ENCODE measurements at places on chromosomes 16 and 17.

DNA sequence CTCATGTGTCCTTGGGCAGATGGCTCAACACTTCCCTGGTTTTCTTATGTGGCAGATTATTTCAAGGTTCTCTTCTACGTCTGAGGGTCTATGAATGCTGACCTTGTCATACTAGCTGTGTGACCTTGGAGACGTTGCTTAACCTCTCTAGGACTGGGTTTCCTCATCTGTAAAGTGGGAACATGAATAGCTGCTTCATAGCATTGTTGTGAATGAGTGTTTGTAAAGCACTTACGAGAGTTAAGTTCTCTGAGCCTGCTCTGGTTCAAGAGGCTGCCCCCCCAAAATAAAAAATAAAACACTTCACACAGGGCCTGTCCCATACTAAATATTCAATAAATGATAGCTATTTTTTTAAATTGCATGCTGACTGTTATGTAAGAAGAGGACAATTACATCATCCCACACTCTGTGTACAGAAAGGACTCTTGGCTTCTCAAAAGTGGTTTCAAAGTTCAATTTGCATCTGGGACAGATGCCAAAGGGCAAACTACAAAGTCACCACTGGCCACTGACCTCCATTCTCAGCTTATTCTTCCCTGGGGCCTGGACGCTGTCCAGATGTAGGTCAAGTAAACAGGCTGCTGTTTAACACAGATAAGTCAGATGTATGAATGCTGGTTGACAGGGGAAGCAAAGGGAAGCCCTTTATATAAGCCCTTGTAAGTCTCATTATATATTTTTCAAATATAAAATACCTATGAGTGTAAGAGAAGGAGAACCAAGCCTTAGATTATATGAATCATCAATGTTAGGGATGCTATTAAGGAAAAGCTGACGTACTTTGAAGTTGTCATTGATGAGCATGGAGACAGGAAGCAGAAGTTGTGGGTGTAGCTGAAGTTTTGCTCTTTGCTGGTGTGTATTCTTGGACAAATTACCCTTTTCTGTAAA lies 15.4 kb upstream of the NDEL1 start:
- DNase-seq: peak; percentile 29

DNA sequence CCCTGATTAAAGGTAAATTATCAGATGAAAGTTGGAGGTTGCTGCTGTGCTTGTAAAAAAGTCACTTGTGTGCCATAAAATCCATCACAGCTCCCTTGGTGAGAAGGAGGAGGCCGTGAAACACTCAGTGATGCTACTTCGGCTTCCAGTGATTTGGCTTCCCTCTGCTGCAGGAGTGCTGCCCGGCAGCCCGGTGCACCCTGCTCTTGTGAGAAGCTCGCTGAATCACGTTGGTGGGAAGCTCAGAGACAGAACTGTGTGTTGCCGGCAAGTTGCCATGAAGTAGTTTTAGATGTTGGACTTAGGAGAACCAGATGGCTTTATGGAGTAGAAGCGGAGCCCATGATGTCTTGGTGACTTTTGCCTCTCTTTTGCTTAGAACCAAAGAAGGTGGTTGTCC lies 33.3 kb downstream of the MSI2 start:
- DNase-seq: no peak

- peak; percentile 67 for DNase-seq
Measured at GRCh38 chr17:18224387-18225120, 881 bp upstream of the LLGL1 start.

DNA sequence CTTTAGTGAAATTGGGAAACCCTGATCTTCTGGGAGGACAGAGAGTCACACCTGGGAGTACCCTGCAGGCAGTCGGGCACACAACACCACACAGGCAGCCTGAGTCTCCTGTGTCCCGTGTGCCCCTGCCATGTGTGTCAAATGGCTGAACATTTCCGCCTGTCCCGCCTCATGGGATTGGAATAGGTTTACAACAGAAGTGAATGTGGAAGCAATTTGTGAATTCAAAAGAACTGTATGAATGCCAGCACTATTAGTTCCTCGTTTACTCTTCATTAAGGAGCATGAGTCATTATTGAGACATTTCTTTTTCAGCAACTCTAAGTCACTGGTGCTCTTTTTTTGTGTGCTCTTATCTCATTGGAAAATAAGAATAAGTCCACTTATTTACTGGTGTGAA lies 226.5 kb downstream of the PMP22 start:
- no peak for DNase-seq

DNA sequence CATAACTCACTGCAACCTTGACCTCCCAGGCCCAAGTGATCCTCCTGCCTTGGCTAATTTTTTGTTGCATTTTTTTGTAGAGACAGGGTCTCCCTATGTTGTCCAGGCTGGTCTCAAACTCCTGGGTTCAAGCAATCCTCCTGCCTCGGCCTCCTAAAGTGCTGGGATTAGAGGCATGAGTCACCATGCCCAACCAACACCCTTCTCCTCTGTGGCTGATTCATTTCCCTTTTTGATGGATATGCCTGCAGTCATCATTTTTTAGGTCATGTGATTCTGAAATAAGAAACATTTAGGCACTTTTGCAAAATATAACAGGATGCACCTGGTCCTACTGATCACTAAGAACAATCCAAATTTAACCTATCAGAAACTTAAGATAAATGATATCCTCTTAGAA lies 44.0 kb upstream of the YPEL2 start:
- no peak for DNase-seq

- no peak for DNase-seq
Measured at GRCh38 chr17:40561871-40562611, 3.2 kb downstream of the CCR7 start.

- no peak for DNase-seq
Measured at GRCh38 chr16:71734511-71734910, 10.0 kb upstream of the PHLPP2 start.

DNA sequence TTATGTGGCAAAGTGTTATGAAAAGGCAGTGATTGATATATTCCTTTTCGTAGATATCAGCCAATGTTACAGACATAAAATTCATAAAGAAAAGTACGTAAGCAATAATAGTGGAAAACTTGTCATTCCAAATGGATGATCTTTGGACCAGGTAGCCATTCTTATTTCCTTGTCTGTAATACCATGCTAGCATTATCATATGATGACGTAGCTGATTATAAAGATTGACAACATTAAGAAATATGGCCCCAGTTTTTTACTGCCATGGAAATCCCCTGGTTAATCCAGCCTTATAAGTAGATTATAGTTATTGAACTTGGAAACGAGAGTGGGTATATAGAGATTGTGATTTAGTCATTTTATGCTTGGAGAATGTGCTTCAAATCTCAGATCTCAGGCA lies 8.8 kb downstream of the TANC2 start:
- DNase-seq: no peak

GRCh38 chr16:2392025-2392424 lies 37.2 kb upstream of the CCNF start:
- DNase-seq: no peak

DNA sequence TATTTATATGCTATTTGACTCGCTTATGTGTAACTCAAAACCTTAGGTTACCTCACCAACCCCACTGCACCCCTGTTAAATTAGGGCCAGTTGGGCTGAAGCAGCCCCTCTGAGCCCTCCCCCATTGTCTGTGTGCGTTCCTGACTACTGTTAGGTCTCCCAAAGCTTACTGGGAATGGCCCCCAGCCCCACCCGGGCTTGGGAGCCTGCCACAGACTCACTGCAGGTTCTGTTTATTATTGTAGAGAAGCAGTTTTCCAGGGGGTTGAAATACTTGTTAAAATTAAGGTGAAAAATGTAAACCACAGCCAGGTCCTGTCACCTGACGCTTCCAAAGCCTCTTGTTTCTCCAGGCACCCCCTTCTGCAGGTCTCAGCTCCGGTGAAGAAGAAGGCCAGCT lies 151.7 kb downstream of the FOXL1 start:
- DNase-seq: no peak

GRCh38 chr17:56835264-56835585 lies 1.3 kb downstream of the DGKE start:
- DNase-seq: no peak

DNA sequence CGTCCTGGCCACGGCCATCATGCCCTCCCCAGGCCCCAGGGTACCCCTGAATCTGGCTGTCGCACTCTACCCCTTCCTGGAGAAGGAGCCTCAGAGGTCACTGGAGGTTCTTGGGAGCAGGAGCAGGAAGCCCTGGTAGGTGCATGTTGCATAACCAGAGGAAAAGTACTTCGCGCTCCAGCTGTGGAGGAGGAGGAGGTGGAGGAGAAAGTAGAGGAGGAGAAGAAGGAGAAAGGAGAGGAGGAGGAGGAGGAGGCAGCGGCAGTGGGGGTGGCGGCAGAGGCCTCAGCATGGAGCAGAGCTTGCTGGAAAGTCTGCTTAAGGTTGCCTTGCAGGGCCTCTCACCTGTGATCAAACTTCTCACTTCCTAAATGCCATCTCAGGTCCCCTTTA lies 61.8 kb downstream of the BAIAP2 start:
- peak; percentile 27 for DNase-seq

DNA sequence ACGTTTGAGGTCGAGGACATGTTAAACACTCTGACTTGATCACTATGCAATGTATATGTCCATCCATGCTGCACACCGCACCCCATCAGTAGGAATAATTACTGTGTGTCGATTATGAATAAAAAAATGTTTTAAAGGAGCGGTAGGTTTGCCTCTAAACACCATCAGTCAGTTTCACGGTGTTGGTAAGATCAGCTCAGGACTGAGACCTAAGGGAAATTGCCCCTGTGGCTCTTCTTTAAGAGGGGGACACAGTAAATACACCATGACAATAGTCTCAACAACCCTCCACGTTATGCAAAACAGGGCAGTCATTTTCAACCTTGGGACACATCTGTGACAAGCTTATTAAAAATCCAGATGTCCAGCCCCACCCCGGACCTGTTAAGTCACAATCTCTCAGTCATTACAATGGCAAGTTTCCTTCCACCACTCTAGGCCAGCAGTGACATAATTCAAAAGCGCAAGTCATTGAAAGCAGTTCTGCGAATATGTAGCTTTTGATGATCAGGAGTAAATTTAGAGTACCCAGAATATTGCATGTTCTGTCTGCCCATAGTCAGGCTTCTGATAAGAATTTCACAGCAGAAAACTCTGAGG lies 1.2 kb downstream of the ATMIN start:
- DNase-seq: no peak

GRCh38 chr17:37081287-37081686 lies 132.5 kb downstream of the AATF start:
- DNase-seq: no peak

GRCh38 chr16:60414613-60415012 lies 1621.6 kb downstream of the CDH8 start:
- no peak for DNase-seq

DNA sequence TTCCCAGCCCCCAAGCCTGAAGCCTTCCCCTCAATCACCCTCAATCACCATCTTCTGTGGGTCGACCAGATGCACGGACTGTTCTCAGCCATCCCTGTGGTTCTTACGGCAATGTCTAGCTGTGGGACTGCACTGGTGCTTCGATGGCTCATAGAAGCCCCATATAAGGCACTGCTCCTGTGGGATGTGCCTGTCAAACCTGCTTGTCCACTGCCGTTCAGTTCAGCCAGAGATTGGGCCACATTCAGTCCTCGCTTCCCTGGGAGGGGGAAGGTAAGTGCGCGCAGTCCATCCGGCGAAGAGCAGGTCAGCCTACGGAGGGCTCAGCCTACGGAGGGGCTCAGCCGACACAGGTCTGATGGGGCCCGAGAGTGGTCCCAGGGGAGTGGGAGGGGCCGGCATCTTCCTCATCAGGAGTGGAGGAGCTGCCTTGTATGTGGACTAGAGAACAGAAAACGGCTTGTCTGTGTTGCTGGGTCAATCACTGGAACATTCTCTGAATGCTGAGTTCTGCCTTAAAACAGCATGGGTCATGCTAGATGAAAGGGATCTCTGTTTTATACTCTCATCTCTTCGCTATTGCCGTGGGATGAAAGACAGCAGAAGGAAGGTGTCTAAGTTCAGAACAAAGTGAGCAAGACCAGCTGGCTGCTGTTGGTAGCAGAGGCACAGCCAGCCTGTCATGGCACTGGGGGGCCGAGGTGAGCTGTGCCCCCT lies at the start of gene CARD14:
Gene CARD14, plus strand, starts transcription at position 247 of the 717 bp plus-strand sequence. CDS start 11,409 bp downstream, outside the sequence.
- DNase-seq: no peak

DNA sequence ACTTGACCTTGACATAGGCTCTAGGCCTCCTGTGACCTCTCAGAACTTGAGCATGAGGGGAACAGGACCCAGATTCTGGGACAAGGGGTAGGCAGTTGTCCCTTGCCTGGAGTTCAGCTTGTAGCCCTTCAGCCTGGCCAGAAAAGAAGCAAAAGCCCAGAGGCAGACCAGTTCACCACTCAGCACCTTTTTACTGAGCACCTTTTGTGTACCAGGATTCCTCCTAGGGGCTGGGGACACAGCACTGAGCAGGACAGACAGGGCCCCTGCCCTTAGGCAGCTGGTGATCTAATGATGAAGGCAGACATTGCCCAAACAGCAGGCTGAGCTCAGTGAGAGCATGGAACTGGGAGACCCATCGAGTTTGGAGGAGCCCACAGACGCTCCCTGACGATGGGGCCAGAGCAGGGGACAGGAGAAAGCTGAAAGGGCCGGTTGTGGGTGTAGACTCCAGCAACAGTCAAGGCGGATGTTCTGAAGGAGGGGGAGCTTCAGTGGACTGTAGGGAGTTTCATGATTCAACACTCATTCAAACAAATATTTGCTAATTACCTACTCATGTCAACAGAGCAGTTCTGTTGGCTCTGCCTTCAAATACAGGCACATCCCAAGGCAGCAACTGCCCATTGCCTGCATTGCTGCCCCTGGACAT lies 32.0 kb downstream of the SBK1 start:
- DNase-seq: no peak

DNA sequence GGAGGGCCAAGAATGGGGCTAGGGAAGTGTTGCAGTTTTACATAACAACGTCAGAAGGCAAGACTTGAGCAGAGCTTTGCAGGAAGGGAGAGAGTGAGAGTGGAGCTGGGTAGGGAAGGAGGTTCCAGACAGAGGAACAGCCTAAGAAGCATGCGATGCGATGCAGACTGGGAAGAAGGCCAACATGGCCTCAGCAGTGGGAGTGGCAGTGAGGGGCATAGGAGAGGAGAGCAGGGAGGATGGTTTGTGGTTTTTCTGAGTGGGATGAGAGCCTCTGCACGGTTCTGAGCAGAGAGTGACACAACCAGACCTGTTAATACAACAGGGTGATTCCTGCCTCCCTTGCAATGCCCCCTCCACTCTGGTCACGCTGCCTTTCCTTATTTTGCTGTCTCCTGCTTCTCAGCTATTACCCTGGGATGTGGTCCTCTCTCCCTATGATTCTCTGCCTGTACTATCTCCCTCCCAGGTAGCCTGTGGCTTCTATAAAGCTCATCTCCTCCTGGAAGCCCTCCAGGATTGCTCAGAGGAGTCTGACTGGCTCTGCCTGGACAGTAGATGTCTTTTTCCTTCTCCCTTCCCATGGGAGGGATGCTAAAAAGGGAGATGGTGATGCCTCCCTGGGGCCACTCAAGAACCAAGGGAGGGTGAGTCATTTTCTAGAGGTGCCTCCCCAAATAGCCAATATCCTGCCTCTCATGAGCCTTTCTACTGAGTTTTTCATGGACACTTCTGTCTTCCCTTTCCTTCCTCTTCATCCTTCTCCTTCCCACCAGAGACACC lies 38.7 kb upstream of the NGFR start:
- peak; percentile 71 for DNase-seq

Measured in eye (tissue), 1 donor.